ENCODE measurements at places on chromosomes 1 and 21.

GRCh38 chr1:174032671-174033222 lies 10.6 kb upstream of the RC3H1 start:
- DNase-seq, result no peak

GRCh38 chr1:248366609-248367008 lies 5.1 kb downstream of the OR2T4 start:
- DNase-seq, result no peak

DNA sequence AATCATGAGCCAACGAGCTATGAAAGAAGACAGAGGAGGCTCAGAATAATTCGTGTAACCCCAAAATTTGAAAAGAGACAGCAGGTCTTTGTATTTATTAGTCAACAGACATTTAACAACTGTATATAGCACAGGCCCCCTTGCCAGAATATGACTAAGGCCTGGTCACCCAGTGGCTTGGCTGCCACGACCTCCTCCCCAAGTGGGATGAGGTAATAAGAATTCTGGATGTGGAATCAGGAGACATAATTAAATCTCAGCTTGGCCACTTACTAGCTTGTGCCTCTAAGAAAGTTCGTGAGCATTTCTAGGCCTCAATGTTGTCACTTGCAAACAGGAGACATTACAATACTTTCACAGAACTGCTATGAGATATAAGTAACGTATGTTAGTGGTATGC lies 134.2 kb upstream of the TNFSF4 start:
- no peak for DNase-seq

- no peak for DNase-seq
Observed at GRCh38 chr1:235919127-235919832, 52.6 kb upstream of the LYST start.

DNA sequence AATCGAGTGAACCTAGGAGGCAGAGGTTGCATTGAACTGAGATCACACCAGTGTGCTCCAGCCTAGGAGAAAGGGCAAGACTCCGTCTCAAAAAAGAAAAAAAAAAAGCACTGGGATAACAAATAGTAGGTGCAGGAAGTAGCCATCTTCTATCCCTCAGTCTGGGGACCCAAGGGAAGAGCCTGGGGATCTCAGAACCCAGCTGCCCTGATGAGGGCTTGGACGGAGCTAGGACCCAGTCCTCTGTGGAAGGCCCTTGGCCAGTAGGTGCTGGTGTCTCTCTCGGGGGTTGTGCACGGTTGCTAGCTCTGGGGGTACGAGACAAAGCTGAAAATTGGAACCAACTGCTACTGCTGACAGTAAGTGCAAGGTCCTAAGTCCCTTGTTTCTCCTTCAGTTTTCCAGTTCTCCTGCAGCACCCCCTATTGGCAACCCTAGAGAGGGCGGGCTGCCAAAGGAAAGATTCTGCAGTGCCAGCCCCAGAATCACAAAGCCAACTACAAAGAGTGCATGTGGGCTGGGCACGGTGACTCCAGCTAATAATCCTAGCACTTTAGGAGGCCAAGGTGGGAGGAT lies 57.6 kb upstream of the KIF1B start:
- DNase-seq, result no peak

GRCh38 chr1:160471253-160471652 lies 51.8 kb downstream of the SLAMF6 start:
- DNase-seq, result no peak

DNA sequence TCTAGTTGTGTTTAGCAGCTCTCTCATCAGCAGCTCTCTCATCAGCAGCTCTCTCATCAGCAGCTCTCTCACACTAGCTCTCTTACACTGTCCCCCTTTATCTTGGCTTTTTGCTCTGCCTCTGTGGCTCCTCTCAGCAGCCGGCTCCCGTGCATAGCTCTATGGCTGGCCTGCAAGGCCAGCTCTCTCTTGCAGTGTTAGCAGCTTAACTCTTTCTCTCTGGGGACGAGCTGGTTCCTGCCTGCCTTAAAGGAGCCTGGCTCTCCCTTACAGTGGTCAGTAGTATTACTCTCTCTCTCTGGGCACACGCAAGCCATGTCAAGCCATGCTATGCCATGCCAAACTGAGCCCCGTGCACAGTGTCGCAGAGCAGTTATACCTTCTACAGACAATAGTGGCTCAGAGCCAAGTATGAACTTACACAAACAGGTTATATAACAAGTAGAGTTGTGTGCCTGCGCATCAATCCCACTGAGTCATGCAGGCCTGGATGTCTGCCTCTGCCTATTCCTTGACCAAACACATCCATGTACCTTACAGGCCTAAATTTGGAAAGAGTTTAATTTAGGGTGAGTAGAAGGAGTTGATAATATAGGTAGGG lies 295.9 kb downstream of the TPR start:
- DNase-seq, result no peak

DNA sequence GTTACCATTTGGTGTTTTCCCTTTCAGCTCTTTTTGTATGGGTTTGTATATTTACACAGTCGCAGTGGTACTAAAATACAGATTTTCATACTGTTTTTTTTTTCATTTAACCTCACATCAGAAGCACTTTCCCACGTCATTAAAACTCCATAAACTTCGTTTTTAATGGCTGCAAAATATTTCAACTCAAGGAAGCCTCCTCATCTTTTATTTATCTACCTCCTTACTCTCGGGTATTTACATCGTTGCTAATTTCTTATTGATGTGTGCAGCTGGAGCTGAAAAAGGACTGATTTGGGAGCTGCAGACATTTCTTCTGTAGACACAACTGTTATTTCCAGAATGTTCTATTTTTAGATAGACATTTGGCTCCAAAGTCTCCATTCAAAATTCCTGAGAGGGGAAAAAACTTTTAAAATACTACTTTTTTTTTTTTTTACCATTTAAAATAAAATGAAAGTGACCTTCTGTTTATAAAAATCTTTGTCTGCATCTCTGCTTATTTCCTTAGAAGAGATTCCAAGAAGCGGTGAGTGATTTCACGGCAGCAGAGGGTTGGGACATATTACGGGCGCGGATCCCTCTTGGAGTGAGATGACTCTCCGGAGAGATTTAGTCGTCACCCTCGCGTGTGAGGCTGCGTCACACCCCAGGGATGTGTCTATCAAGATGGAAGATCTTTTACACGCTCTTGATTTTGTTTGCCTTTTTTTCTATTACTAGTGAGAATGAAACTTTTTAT lies 10.1 kb downstream of the RUNX3 start:
- no peak for DNase-seq

DNA sequence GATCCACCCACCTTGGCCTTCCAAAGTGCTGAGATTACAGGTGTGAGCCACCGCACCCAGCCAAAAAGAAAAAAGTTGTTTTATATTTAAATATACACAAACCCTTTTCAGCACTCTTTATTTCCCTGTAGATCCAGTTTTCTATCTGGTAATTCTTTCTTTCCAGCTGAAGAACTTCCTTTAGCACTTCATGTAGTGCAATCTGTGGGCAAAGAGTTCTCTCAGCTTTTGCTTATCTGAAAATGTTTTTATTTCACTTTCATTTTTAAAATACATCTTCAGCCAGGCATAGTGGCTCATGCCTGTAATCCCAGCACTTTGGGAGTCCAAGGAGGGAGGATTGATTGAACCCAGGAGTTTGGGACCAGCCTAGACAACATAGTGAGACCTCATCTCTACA lies 28.5 kb upstream of the HYI start:
- DNase-seq, result no peak

DNA sequence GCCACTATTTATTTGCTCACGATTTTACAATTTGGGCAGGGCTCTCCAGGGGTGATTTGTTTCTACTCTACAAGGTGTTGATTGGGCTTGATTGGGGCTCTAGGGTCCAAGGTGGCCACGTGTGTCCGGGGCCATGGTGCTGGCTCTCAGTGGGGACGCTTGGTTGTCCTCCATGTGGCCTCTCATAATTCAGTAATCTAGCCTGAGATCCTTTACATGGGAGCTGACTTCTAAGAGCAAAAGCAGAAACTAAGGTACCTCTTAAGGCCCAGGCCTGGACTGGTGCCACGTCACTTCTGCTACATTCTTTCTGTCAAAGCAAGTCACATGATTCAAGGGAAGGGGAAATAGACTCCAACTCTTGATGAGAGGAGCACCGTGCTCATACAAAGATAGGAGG lies 8.1 kb upstream of the PSRC1 start:
- no peak for DNase-seq

DNA sequence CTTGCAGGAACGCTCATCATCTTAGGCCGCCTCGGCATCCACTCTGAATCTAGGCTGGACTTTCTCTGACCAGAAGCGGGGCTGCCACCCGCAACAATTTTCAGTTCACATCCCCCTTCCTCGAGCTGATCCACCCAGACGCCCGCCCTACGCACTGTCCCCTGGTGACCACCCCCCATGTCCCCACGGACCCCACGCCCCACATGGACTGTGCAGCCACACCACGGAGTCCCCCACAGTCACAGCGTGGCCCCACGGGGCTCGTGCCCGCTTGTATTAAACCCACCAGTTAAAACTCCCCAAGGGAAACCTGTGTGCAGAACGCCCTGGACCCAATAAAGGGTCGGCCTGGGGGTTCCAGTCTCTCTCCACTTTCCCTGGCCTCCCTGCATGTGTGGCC lies 13.0 kb upstream of the C1QTNF12 start:
- DNase-seq, result no peak

GRCh38 chr1:48194801-48195200 lies 27.7 kb upstream of the SLC5A9 start:
- no peak for DNase-seq

DNA sequence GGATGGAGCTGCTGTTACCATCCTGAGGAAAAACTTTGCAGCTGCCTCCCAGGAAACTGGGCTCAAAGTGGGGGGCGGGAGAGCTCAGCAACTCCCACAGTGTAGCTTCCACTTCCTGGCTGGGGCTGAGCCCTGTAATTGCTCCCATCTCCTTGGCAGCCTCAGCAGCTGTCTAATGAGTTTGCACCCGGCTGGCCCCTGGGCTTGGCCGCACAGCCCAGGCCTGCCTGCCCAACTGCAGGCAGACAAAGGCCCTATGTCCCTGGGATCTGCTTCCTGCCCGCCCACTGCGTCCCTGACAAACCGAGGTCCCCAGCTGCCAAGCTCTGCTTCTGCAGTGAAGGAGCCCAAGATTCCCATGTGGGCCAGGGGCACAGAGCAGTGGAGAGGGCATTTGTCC lies 30.1 kb downstream of the EDN2 start:
- DNase-seq, result no peak

DNA sequence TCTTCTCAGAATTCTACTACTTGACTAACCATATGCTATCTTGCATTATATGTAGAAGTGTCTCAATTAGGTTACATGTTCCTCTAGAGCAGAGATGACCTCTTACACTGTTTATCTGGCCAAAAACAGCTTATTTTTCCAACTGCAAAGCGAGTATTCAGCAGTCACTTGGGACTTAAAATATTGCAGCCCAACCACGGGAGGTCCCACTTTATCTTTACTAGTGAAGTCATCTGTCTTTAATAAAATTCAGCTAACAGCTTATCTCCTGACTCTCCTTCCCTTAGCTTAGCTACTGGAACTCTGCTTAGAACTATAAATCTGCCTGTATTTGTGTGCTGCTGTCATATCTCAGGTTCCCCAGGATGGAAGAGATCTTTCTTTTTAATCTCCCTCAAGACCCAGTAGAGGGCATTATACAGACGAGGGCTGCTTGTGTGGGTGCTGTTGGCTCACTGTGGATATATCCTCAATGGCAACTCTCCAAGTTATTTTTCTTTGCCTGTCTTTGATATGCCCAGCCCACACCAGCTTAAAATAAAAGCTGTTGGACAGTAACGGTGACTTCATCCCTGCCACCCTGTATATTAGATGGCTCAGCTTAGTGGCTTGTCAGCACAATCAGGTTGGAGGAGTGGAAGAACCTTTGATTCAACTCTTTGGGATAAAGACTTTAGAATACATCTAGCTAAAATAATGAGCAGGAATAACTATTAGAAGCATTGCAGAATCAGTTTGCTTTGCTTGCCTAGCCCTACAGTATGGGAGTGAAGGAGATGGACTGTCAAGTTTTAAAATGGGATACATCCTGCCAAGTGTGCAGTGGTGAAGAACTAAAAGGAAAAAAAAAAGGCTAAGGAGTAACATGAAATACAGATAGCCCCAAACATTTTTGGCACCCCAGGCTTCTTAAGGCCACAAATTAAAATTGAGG lies 9.6 kb downstream of the ENSA start:
- no peak for DNase-seq
